ENCODE measurements at places on chromosomes 11 and 22.

DNA sequence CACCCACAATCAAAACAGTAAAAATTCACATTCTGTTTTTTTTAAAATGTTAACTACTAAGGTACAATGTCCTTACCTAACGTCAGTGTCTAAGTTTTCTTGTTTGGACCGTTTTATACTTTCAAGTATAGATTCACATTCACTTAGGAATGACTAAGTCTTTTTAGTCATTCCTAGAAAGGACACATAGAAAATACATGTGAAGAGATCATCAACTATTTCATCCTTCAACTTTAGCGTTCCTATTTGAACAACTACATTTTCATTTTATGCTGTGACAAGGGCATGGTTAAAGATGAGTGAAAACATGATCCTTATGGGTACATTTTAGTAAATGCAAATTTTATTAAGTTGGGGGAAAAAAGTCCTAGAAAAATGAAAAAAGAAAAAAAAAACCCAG lies 62.8 kb downstream of the DDX10 start:
- DNase-seq, result no peak

DNA sequence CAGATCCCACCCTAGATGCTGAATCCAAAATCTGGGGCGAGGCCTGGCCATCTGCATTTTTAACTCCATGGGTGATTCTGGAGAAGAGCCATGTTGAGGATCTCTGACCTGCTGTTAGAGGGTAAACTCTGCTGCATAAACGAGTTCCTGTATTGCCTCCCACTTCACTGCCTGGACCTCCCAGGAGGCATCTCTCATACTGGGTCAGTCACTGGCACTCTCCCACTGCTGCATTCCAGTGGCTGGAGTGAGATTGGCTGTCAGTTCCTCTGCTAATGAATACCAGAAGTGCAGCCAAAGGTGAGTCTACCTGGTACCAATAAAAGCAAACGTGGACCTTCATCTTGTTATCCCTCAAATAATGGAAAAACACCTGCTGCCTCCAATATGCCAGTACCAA lies 10.3 kb downstream of the POLDIP3 start:
- no peak for DNase-seq

DNA sequence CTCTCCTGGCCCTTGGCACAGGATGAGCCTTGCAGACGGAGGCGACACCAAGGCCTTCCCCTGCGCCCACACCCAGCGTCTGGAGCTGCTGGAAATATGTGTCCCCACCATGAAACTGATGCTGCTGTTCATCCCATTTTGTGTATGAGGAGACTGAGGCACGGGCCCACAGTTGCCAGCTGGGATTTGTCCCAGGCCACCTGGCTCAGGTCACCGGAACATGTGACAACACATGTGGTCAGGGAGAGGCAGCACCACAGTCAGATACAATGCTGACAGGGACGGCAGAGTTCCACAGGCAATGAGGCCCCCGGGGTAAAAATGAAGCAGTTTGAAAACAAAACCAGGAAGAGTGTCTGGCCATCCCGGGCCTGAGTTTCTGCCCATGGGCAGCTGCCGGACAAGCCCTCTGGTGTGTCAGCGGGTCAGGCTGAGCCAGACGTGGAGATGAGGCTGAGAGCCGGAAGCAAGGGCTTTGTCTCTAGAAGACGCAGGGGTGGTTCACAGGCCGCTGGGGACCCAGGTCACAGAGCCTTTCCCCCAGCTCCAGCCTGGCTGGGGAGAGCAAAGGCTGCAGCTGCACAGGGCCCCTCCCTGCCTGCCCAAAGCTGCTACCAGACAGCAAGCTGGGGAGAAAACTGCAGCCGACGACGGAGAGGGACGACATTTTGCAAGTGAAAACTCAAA lies 80.7 kb downstream of the CDKN1C start:
- no peak for DNase-seq

- DNase-seq, result no peak
Observed at GRCh38 chr11:83153764-83154163, 3.2 kb upstream of the PCF11 start.

- DNase-seq, result no peak
Observed at GRCh38 chr11:38791346-38791961, 2193.4 kb upstream of the RAG2 start.

GRCh38 chr11:78535027-78535426 lies 39.6 kb downstream of the NARS2 start:
- no peak for DNase-seq

GRCh38 chr11:67406420-67406968 lies 2.6 kb downstream of the TBC1D10C start:
- no peak for DNase-seq

DNA sequence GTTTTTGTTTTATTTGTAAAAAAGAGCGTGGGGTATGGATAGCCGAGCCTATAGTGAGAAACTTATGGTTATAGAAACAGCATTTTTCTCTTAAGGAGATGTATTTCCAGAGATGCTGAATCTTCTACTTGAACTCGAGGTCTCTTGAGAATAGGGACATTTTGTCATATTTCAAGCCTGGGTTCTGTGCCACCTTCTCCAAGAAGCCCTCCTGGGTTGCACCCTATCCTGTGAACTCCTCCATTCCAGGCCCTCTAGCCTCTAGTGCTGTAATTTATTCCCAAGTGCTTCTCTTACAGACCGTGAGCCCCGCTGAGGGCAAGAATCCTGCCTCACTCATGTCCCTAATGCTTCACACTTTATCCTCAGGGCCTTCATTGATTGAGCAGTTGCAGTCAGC lies 108.6 kb downstream of the KIAA1671 start:
- no peak for DNase-seq

DNA sequence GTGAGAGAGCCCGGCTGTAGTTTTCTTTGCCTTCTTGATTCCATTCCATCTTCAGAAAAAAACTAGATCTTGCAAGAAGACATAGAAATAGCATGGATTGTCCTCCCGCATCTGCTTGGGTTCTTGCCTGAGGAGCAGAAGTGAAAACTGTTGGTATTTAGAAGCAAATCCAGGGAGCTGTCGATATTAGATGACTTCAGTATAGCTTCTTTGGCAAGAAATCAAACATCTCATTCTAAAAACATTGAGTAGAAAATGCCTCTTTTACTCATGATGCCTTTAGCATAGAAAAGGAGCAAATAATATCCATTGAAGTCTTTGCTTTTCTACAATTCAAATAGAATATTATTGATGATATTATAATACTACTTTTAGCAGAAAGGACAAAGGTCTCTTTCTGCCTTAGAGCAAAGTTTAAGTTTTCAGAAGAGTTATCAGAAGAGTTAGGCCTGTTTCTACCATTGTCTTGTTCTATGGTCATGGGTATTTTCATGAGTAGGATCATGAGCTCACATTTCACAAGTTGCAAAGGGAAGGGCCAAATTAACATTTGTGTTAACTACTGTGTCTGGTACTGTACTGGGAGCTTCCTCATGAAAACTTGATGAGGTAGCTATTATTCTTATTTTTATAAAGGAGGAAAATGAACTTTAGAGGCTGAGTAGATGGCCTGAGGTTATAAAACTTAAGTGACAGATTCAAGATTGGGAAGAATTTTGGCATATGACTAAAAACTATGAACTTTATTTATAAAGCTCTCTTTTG lies 49.7 kb downstream of the EXT2 start:
- no peak for DNase-seq

DNA sequence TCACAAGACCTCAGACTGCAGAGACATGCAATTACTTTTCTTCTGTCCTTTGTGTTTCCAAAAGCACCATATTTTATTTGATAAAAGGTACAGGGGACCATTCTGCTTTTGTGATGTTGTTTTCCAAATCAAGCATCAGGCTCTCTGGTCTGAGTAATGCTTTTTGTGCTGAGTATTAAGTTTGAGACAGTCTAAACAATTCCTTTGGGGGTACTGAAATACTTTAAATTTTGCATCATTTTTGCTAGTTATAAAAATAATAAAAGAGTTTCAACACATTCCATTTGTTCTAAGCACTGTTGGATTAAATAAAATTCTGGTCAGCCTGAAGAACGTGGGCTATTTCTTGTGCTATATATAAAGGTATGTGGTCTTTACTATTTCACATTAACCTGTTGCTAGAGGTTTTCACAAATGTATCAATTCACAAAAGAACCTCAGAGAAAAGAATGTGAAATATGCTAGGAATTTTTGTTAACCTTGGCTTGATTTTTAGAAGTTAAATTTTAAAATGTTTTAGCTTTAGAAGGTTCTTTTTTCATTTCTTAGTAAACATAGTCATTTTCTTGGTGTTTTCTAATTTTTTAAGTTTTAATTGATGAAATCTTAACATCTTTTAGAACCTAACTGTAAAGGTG lies 61.6 kb downstream of the C22orf31 start:
- no peak for DNase-seq

DNA sequence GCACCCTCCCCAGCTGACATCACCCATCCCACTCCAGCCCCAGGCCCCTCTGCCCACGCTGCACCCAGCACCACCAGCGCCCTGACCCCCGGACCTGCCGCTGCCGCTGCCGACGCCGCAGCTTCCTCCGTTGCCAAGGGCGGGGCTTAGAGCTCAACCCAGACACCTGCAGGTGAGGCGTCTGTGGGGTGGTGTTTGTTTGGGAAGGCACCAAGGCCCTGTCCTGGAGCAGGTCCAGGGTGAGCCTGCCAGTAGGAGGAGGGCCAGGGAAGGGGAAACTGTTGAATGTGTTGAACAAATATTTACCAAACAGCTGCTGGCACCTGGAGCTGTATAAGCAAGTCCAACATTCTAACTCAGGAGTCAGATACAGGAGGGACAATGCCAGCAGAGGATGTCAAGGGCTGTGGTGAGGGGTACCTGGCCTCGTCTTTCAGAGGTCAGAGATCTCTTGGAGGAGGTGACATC lies 3.1 kb downstream of the VEGFB start:
- no peak for DNase-seq

- no peak for DNase-seq
Observed at GRCh38 chr11:27330633-27331270, 32.3 kb downstream of the CCDC34 start.

DNA sequence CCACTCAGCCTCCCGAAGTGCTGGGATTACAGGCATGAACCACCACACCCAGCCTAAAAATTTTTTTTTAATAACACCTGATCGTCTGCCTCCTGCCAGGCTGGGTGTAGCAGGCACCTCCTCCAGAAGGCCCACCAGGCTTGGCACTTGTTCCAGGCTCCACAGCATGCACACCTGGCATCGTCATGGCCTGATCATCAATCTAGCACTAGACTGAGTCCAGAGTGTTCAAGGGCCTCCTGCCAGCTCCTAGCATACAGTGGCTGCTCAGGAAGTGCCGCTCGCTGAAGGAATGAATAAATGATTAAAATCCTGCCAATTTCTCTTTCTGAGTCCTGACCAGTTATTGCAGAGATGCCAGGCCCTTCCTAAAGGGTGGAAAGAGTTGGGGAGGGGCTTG lies 3.5 kb upstream of the PDGFB start:
- DNase-seq, result no peak

- DNase-seq, result no peak
Observed at GRCh38 chr22:44129619-44129976, 51.1 kb upstream of the PARVG start.

GRCh38 chr11:8871171-8871775 lies 39.7 kb upstream of the AKIP1 start:
- no peak for DNase-seq

DNA sequence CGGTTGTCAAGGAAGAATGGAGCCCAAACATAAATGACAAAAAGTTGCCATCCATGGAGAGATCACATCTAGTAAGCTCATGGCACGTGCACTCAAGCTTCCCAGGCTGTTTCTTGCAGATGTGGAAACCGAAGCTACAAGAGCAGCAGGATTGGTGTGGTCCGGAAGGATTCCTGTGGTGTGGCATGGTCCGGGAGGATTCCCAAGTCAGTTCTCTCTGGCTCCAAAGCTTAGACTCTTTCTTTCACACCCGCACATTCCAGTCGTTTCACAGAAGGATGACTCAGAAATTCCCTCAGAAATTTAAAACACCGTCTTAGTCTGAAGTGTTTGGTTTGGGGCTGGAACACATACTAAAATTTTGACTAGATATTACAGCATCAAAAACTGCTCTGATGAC lies 78.0 kb upstream of the DRD2 start:
- DNase-seq, result no peak

DNA sequence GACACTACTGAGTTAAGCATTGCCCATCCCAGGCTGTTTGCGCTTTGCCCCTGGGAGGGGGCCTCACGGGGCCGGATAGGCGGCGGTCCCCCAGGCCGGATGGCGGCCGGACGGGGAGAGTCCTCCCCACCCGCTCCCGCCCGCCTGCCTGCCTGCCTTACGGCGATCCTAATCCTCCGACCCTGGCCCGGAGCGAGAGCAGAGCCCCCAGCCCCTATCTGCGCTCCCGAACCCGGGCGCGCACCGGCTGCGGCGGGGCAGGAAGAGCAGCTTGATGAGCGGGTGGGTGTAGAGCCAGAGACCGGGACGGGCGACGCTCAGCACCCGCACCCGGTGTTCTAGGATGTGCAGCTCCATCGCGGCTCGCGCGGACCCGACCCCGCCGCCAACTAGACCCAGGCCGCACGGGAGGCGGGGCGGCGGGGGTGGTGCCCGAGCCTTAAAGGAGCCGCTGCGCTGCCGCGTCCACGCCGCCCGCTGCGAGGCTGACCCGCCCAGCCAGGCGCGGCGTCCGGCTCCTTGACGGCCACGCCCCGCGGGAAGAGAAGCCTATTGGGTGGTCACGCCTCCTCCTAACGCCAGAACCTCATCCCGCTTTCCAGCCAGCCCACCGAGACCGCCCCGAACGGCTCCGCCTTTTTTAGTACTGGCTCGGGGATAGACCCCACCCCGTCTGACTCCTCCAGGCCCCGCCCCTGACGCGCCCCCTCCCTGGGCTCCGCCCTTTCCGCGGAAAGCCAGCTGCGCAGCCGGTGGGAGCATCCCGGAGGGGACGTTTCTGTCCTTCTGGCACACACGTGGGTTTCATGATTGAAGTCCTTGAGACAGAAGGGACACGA lies at the start of gene CASTOR1:
TSS of gene CASTOR1 (minus strand) at position 365 of the 839 bp plus-strand sequence. CDS start at position 357, 8 bp downstream.
- peak; percentile 97 for DNase-seq

DNA sequence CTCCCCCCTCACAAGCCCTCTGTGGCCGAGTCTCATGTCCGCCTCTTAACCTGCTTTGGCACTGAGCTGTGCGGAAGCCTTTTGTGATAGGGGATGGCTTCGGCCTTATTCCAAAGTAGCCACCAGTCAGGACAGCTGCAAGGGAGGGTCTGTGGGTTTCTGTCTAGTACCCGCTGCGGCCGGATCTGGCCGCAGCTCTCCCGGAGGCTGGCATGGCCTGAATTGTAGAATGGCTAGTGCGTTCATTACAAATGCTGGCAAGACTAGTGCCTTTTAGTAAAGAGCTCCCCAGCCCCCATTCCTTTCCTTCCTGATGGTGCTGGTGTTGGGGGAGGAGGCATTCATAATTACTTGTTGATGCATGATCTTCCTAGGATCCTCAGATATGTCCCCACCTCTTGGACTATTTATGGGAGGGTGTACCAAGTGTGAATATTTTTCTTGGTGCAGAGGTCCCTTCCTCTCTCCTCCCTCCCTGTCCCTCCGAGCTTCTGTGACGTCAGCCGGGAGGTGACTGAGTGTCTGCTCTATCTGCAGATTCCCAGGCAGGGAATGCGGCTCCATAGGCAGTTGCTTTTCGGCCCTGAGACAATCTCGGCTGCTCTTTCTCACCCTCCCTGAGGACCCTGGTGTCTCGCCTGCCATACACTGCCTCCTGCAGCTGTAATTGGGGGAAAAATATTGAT lies 108.7 kb upstream of the E2F8 start:
- DNase-seq, result no peak

Data from activated CD4-positive, alpha-beta T cell treated with anti-CD3 and anti-CD28 coated beads, Interleukin-2, amount 50 U/mL, for 48 hours (primary cell).